ENCODE measurements at places on chromosomes 2 and 18.

GRCh38 chr18:58727776-58728500 is 56.7 kb downstream of the MALT1 start:
- DNase-seq: no peak

- no peak for DNase-seq
Measured at GRCh38 chr2:180599804-180600203, 380.6 kb upstream of the UBE2E3 start.

GRCh38 chr2:33730193-33730592 is 131.1 kb upstream of the FAM98A start:
- DNase-seq: no peak

- DNase-seq: no peak
Measured at GRCh38 chr2:28995765-28996750, 15.0 kb downstream of the TOGARAM2 start.

DNA sequence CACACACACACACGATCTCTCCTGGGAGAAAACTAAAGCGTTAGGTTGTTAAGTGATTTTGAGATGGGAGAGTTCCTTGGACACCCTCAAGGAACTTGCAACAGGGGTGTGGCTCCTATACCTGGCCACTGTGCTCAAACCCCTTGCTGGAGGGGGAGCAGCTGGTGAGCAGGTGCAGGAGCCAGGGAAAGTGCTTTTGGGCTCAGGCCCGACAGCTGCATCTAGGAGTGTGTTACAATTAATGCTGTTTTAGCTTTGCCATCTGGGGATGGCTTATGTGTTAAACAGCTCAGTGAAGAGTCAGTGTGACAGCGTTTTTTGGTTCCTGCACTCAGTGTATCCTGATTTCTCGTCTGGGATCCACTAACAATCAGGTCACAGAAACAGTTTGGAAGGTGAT is 510.8 kb downstream of the TRIB2 start:
- no peak for DNase-seq

- no peak for DNase-seq
Measured at GRCh38 chr2:6896930-6897759, 19.6 kb downstream of the RSAD2 start.

GRCh38 chr2:10252661-10253060 is 50.0 kb upstream of the HPCAL1 start:
- no peak for DNase-seq

DNA sequence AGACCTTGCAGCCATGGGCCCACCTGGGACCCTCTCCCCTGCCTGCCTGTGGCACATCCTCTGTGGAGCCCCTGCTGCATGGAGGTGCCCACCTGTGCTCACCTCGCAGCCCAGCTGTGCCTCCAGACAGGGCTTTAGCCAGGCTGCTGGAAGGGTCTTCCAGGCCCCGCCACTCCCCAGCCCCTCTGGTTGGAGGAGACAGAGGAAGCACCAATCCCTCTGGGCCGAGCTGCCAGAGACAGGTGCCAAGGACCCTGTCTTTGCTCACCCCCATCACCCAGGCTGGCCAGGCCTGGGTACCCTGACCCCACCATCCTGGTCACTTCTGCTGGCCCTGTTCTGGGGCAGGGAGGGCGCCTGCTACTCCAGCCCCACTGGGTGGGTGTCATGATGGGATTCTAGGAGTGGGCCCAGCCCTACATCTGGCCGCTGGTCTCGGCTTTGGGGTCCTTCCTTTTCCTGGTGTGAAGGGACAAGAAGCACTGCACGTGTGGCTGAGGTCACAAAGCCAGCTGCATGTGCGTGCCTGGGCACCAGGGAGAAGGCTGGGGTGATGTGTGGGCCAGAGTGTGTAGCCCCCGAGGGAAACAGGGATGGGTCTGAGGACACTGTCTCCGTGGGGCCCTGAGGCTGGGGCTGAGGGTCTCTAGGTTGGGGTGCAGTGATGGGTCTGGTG is 9.3 kb upstream of the NEU4 start:
- no peak for DNase-seq

GRCh38 chr2:160294339-160294803 is 94.3 kb upstream of the ITGB6 start:
- DNase-seq: peak; percentile 49

- no peak for DNase-seq
Measured at GRCh38 chr2:215958257-215958656, 55.1 kb downstream of the MREG start.

- DNase-seq: no peak
Measured at GRCh38 chr2:27870724-27871123, 19.5 kb downstream of the RBKS start.

DNA sequence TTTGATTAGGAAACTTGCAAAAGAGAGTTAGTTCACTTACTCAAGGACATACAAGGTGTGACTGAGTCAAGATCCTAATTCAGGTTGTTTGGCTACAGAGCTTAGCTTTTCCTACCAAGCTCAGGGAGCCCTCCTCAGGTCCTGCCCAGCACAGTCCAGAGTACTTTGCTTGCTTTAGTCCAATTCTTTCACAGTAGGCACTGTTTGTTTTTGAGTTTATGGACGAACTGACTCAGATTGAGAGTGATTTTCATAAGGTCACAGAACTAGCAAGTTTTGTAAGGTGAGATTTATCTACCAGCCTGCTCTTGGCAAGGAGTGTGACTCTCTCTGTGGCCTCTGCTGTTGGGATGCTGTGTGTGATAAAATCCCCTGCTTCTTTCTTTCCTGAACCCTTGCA is 310.5 kb downstream of the PTPRM start:
- DNase-seq: no peak

DNA sequence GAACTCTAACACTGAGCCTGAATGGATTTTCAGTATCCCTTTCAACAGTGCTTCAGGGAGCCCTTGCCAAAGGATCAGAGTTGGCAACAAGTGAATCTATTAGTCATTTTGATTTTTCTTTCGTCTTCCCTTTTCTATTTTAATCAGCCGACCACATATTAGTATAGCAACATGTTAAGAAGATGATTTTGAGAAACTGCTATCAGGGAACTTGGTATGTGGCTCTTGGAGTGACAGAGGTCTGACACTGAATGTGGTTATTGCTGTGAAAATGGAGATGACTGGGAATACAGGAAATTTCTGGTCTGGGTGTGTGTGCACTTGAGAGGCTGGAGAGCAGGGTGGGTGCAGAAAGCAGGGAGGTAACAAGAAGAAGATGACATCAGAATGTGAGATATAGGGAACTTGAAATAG is 28.7 kb upstream of the IL1RL1 start:
- DNase-seq: no peak

- DNase-seq: peak; percentile 31
Measured at GRCh38 chr18:13436576-13436975, 218.0 kb downstream of the LDLRAD4 start.

Data from stimulated activated CD4-positive, alpha-beta T cell treated with anti-CD3 and anti-CD28 coated beads, Interleukin-4, amount 100 ng/mL, for 24 hours (primary cell).